ENCODE measurements at places on chromosomes 13 and 19. TPM values are rescaled to one million over a fixed set of nuclear protein-coding genes. Genes with fewer than 3 reads are reported as not detected.

The IGSF23 gene
- not detected for polyA plus RNA-seq

The OVOL3 gene
- not detected for polyA plus RNA-seq

GRCh38 chr19:2077398-2077797 lies 18.7 kb downstream of the MOB3A start:
- peaks cover 29% of the 10 kb centered on the region for H3K36me3 ChIP-seq
- DNase-seq: no peak
- peaks cover 31% of the 10 kb centered on the region for H3K4me1 ChIP-seq
- peak overlapping the region; percentile 34 for H3K27ac ChIP-seq
- H3K4me3 ChIP-seq: no peak overlapping the region

GRCh38 chr19:16207063-16207462 lies 9.4 kb downstream of the AP1M1 start:
- H3K4me3 ChIP-seq: no peak overlapping the region
- H3K36me3 ChIP-seq: peaks cover 11% of the 10 kb centered on the region
- peaks cover 7% of the 10 kb centered on the region for H3K4me1 ChIP-seq
- no peak overlapping the region for H3K27ac ChIP-seq
- DNase-seq: no peak

DNA sequence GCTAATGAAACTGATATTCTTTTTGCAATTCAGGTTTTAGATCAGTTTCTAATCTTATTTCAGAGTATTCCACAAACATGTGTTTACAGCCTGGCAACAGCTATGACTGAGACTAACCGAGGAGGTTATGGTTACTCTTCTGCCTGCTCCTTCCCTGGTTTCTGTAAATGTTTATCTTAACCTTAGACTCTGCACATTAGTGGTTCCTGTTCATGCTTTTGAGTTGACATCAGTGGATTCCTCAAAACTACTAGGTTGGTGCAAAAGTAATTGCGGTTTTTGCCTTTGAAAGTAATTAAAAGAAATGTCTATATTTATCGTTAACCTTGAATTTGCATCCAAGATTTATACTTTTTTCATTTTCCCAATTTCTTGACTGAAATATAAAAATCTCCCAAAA lies 237.0 kb upstream of the TSHZ3 start:
- no peaks in the 10 kb centered on the region for H3K36me3 ChIP-seq
- no peaks in the 10 kb centered on the region for H3K27me3 ChIP-seq
- H3K4me3 ChIP-seq: no peak overlapping the region
- no peak for DNase-seq
- no peak overlapping the region for H3K27ac ChIP-seq
- no peaks in the 10 kb centered on the region for H3K4me1 ChIP-seq

GRCh38 chr13:25378528-25378927 lies 6.8 kb downstream of the ATP8A2 start:
- no peak overlapping the region for H3K27ac ChIP-seq
- no peak overlapping the region for H3K4me3 ChIP-seq
- H3K4me1 ChIP-seq: no peaks in the 10 kb centered on the region
- no peak for DNase-seq

- DNase-seq: no peak
- H3K27ac ChIP-seq: no peak overlapping the region
- no peaks in the 10 kb centered on the region for H3K36me3 ChIP-seq
Measured at GRCh38 chr13:42544246-42544926, 29.6 kb upstream of the TNFSF11 start.
